Activated CD4-positive, alpha-beta T cell treated with anti-CD3 and anti-CD28 coated beads, Interleukin-2, amount 50 U/mL, for 24 hours (primary cell): ENCODE measurements at places on chromosomes 3 and 15.

DNA sequence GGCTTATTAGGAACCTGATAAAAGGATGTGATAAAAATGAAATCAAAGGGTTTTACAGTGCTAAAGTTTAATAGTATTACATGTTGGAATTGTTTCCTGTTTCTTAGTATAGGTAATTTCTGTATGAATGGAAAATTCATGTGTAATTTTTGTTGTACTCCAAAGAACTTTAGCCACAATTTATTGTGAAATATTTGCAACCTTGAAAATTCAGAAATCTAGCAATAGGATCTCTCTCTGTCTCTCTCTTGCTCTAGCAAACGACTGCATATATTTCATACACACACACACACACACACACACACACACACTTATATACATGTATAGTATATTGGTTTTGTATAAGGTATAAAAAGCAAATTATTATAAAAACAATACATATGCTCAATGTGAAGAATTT, 59.6 kb downstream of the PIAS1 start:
- DNase-seq, result no peak

- no peak for DNase-seq
Measured at GRCh38 chr3:39284457-39284881, 4.6 kb upstream of the CX3CR1 start.

DNA sequence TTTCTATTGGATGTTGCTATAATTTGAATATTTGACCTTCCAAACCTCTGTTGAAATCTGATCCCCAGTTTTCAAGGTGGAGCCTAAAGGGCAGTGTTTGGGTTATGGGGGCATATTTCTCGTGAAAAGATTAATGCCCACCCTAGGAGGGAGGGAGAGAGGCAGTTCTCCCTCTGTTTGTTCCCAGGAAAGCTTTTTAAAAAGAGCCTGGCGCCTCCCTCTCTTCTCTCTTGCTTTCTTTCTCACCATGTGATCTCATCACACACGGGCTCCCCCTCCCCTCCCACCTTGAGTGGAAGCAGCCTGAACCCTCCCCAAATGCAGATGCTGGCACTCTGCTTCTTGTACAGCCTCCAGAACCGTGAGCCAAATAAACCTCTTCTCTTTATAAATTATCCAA, 12.4 kb upstream of the GABRA5 start:
- DNase-seq, result no peak

DNA sequence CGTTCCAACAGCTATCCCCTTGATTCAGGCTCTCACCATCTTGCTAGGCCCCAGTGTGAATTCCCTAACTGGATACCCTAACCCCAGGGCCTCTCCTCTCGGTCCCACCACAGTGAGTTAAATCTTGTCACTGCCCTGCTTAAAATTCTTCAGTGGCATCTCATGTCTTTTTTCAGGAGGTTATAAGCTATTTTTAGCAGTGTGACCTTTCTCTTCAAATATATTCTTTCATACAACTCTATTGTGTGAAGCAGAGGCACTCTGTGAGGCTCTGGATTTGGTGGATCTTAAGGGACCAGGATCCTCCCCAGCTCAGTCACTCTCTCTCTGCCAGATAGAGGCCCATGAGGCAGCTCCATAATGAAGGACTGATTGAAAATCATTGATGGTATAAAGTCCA, 760.4 kb downstream of the NTRK3 start:
- no peak for DNase-seq

DNA sequence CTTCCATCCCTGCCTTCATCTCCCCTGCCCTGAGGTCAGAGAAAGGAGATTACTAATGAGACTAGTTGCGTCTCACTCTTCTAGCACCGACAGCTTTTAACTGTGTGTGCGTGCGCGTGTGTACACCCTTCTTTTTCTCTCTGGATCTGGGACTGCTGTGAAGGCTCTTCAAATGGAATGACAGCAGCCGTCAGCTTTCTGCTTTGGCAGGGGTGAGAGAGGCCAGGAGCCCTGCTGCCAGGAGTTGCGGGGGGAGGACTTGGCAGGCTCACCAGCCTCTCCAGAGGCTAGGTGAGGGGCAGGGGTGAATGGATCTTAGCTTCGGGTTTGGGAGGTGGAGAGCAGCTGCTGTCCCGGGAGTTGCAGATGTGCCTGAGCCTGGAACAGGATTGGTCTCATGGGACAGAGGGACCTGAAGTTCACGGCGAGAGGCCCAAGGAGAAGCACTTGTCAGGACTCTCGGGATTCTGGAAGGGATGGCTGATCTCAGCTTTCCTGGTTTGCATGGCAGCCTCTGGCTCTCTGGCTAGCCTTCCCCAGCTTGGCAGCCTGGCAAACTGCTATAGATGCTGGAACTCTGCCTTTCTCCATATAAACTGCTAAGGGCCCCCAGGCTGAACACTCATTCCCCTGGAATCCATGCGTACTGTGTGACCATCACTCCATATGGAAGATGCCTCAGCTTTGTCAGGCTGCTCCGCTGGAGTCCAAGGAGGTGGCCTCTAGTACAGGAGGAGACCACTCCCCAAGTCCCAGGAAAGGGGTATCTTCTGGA, 16.6 kb downstream of the TEX264 start:
- no peak for DNase-seq

DNA sequence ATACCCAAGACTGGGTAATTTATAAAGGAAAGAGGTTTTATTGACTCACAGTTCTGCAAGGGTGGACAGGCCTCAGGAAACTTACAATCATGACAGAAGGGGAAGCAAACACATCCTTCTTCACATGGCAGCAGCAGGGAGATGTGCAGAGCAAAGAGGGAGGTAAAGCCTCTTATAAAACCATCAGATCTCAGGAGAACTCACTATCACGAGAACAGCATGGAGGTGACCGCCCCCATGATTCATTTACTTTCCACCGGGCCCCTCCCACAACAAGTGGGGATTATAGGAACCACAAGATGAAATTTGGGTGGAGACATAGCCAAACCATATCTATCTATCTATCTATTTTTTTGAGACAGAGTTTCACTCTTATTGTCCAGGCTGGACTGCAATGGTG, 5.4 kb downstream of the GDPGP1 start:
- DNase-seq, result no peak

DNA sequence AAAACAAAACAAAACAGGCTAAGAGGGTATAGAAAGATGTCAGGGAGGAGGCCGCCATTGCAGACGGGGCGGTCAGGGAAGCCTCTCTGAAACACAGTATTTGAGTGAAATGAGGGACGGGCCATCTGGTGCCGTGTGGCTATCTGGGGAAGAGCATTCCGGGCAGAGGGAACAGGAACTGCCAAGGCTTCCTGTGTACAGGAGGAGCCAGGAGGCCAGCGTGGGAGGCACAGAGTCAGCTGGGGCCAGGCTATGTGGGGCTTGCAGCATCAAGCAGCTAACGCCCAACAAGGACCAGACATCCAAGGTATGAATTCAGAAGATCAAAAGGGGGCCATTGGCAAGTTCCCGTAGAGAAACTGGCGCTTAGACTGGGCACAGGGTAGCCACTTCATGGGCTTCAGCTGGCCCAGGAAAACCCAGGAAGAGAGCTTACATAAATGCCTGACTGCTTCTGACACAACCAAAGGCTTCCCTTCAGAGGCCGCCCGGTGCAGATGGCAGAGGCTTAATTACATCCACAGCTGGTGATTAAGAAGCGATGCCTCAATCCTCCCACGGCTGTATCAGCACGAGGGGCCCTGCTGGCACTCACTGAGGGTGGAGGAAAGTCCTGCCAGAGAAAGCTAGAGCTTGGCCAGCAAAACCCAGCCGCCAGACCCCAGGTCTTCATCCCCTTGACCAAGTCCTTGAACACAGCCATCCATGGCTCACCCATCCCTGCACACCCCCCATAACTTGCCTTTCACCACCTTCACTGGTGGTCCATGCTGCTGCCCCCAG, 144.9 kb downstream of the MEGF11 start:
- DNase-seq, result no peak

- no peak for DNase-seq
Measured at GRCh38 chr15:89002281-89002761, 85.9 kb upstream of the ABHD2 start.

DNA sequence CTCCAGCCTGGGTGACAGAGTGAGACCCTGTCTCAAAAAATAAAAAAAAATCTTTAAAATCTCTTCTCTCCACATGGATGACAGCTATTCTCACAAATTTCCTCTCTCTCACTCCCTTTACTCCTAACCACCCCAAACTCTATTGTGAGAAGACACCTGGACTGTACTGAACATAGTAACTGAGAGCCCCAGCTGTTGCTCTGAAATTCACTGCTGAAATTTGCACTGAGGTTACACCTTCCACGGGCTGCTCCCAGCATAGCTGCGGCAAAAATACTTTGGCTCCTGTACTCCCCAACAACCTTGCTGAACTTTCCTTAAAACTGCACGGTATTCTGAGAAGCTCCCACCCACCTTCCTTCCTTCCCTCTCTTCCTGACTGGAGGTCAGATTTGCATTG, 4.4 kb upstream of the PCCB start:
- no peak for DNase-seq

GRCh38 chr3:143484846-143485512, 363.3 kb downstream of the SLC9A9 start:
- no peak for DNase-seq

DNA sequence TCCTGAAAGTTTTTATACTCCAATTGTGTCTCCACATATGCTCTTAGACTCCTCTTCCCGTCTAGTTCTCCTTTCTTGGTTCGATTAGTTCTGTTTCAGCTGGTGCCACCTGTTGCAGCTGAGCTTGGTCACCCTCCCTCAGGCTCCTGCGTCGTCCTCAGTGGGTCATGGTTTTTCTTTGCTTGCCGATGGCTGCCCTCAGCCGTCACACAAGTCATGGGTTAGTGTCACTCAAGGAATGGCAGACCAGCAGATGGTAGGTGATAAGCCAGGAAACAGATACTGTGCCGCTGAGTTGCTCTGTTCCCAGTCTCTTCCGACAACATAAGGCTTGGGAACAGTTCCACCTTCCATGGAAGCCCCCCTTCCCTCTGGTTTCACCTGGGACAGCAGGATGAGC, 109.9 kb downstream of the IGF1R start:
- no peak for DNase-seq

DNA sequence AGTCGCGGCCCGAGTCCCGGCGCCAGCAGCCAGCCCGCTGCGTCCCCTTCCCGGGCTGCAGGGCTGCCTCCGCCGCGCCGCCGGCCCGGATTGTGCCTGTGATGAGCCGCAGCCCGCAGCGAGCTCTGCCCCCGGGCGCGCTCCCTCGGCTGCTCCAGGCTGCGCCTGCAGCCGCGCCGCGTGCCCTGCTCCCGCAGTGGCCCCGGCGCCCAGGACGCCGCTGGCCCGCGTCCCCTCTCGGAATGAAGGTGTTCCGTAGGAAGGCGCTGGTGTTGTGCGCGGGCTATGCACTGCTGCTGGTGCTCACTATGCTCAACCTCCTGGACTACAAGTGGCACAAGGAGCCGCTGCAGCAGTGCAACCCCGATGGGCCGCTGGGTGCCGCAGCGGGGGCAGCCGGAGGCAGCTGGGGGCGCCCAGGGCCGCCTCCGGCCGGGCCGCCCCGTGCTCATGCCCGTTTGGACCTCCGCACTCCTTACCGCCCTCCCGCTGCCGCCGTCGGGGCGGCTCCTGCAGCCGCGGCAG, 1.2 kb downstream of the CHST2 start:
- no peak for DNase-seq

- DNase-seq, result no peak
Measured at GRCh38 chr15:60363087-60363549, 34.7 kb downstream of the ANXA2 start.

DNA sequence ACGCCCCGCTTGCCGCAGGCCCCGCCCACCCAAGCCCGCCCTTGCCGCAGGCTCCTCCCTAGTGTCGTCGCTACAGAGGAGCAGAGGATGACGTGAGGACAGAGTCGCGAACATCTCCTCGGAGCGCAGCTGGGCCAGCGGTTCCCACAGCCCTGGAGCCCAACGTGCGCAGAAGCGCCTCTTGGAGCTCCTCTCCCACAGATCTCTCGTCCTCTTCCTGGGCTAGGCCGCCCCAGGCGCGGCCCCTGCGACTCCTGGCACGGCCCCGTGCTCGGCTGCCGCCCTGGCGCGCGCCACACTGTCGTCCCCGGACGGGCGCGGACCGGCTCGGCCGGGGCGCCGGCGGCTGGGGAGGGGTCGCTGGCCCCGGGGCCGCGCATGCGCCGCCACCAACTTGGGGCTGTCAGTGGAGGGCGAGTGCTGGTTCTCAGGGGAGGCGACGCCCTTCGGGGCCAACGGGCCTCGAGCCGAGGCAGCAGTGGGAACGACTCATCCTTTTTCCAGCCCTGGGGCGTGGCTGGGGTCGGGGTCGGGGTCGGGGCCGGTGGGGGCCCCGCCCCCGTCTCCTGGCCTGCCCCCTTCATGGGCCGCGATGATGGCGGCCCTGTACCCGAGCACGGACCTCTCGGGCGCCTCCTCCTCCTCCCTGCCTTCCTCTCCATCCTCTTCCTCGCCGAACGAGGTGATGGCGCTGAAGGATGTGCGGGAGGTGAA, at the start of gene TRPC1:
Gene TRPC1 (plus strand): TSS at position 67 of the 714 bp plus-strand sequence. CDS start 526 bp downstream, at position 593.
- DNase-seq, result peak; percentile 42

GRCh38 chr15:23372284-23372683, 17.7 kb downstream of the GOLGA8S start:
- DNase-seq, result no peak

- no peak for DNase-seq
Measured at GRCh38 chr3:101038393-101038792, 45.2 kb upstream of the ABI3BP start.

- DNase-seq, result no peak
Measured at GRCh38 chr3:120498556-120499346, 48.0 kb upstream of the FSTL1 start.

- no peak for DNase-seq
Measured at GRCh38 chr15:69224383-69224782, 63.9 kb downstream of the GLCE start.

GRCh38 chr3:148540851-148541250, 156.9 kb upstream of the AGTR1 start:
- no peak for DNase-seq

GRCh38 chr3:39065197-39065596, 13.4 kb downstream of the WDR48 start:
- no peak for DNase-seq

- no peak for DNase-seq
Measured at GRCh38 chr3:22231061-22231460, 480.1 kb upstream of the ZNF385D start.

GRCh38 chr3:124163689-124164088, 171.8 kb upstream of the ROPN1 start:
- DNase-seq, result no peak

- DNase-seq, result no peak
Measured at GRCh38 chr3:66797889-66798560, 200.1 kb upstream of the KBTBD8 start.

DNA sequence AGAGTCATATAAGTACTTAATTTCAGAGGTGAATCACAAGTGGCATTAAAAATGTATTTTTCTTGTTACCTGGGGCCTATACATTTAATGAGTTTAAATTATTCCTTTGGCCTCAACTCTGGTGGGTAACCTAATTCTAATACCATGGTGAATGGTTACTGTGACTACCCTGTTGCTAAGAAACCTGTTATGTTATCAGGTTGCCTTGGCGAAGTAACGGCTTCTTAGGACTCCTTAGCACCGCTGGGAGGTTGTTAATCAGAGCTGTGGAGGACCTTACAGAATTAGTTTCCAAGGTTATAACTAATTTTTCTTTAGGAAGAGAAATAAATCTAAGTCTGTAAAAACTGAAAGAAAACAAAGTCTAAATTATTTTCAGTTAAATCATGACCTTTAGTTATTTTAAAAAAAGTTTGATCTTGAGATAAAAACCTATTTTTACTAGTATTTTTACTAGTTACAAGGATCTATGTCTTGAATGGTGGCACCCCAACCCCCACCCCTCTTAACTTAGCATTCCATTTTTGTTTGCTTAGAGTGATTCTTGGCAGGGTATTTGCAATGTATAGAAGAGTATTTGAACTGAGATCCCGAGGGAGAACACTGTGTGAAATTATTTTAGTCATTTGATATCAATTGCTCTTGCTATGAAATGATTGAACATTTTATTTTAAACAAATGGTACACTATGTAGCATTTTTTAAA, 155.5 kb downstream of the FNDC3B start:
- no peak for DNase-seq
